ENCODE measurements at places on chromosomes 11 and 22.

- DNase-seq = peak; percentile 45
Observed at GRCh38 chr11:9091044-9091922, at the start of gene SCUBE2. Gene SCUBE2 (minus strand): TSS chr11:9091599. CDS start chr11:9091528, 71 bp downstream.

DNA sequence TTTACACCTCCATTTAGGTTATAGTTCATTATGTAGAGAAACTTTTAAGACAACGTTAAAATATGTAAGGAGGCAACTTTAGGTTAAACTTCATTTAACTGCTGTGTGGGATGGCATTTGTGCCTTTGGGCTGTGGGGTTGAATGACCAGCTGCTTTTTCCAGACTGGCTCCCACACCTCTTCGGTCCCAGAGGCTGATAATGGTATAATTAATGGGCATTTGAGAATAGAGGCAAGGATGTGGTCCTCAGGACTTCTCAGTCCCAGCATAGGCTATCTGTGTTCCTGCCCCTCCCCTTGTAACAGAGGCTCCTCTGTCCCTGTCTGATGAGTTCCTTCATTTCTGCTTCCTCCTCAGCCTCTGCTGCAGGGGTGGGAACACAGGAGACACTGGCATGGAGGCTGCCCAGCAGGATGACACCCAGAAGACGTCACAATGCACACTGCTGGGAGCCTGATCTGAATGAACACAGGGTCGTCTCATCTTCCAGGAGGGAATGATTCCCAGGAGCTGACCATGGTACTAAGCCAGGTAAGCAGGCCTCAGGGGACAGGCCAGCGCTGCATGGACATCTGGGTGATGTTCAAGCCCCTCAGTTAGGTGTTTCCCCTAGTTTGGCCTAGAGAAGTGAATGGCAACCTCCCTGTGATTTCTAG lies 17.1 kb upstream of the GNAZ start:
- no peak for DNase-seq

- no peak for DNase-seq
Observed at GRCh38 chr11:35735411-35735810, 72.8 kb downstream of the TRIM44 start.

DNA sequence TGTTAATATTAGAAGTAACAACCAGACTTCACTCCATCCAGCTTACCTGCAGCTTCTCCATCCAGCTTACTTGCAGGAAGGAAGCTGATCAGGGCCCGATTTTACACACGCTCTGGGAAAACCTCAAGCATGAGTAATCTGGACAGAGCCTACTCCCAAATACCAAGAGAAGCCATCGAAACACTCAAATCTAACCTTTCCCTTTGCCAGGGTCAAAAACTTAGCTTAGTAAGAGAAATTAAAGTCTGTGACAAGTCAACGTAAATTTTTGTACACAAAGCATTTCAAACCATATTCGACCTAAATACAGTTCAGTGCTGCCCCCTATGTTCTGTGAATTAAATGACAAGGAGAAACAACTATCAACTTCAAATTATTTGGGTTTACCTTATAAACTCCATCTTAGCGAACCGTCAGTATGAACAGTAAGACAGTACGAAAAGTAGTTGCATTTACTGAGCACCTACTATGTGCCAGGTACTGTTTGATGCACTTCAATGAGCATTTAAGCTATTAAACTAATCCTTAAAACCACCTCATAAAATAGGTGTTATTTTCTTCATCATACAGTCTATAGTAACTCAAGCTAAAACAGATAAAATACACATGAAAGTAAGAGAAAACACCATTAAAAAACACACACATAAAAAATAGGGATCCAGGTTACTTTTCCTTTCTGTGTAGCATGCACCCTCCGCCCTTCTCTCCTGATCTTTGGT lies 36.9 kb downstream of the ARFGAP3 start:
- DNase-seq = peak; percentile 61

DNA sequence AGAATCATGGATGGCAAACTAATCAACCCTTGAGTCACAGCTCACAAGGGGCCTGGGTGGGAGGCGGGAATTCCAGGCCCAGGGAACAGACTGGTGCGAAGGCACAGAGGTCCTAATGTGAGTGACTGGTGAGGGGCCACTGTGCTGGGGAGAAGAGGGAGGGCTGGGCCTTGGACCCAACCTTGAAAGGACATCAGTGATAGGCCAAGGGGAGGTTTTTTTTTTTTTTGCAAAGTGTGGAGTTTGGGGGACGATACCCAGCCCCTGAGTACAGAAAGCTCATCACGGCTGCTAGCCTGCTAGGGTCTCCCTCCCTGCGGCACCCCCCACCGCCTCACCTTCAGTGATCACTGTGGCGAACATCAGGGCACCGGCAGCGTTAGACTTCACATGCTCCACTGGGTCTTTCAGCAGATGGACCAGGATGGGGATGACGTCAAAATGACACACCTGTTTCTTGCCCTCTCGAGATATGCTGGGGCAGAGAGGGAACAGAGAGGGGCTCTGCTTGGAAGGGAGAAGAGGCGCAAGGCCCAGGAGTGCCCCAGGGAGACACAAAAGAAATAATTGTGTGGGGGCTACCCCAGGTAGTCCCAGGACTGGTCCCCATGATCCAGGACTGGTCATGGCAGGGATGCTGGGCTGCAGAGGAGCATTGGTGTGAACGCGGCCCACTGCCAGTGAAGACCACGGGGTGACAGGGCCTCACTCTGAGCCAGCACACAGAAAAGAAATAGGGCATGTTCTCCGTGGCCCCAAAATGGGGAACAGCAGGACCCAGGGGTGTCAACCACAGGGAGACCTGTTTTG lies 8.6 kb upstream of the GNAZ start:
- DNase-seq = no peak

GRCh38 chr22:46297151-46297812 lies 612 bp downstream of the GTSE1 start:
- peak; percentile 30 for DNase-seq

DNA sequence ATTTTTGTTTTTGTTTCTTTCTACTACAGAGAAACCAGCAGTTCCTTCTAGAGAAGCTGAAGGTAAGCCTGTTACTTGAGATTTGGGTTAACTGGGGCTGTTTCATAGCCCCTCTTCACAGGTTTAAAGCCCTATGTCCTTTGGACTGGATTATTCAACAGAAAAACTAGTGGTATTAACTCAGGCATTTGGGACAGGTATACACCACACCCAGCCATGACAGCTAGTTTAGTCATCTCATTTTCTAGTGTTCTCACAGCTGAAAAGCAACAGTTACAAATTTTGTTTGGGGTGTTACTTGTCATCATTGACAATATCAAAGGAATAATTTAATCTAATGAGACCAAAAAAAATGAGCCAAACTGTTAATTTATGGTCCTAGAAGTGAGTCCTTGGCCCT lies 14.0 kb downstream of the LAYN start:
- DNase-seq = no peak

- no peak for DNase-seq
Observed at GRCh38 chr11:45507916-45508315, 157.5 kb downstream of the CHST1 start.

DNA sequence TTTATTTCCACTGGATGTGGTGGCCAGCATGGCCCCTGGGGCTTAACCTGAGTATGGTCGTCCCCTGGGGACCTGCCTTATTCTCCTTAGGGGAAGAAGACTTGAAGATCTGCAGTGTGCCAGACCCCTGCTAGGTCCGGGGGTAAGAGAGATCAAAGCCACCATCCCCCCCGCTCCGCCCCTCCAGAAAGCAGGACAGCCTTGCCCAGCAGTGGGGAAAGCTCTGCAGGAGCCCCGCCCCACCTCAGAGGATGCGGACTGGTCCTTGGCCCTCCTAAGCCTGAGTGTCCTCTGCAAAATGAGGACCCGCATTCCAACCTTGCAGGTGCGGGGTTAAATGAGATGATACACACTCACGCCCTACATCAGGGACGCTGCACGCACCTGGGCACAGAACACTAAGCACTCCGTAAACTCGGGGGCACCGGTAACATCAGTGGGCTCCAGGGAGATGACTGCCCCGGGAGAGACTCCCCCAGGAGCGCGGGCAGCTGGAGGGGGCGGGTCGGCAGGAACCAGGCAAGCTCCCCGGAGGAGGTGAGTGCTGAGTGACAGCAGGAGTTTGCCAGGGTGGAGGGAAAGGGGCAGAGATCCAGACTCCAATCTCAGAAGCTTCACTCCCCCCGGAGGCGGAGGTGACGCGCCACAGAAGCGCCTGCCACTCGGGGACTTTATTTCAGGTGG lies 564 bp upstream of the ANO1 start:
- no peak for DNase-seq

DNA sequence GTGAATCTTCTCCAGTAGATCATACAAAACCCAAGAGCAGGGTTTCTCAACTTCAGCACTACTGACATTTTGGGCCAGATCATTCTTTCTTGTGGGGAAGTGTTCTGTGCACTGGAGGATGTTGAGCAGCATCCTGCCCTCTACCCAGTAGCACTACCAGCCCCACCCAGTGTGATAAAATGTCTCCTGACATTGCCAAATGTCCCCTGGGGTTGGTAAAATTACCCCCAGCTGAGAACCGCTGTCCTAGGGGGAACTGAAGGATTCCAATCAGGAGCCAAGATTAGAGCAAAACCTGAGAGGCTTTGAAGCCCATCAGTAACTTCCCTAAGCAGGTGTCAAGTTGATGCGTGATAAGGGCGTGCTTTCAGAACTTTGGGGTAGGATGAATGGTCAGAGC lies 61.4 kb upstream of the YWHAH start:
- no peak for DNase-seq

DNA sequence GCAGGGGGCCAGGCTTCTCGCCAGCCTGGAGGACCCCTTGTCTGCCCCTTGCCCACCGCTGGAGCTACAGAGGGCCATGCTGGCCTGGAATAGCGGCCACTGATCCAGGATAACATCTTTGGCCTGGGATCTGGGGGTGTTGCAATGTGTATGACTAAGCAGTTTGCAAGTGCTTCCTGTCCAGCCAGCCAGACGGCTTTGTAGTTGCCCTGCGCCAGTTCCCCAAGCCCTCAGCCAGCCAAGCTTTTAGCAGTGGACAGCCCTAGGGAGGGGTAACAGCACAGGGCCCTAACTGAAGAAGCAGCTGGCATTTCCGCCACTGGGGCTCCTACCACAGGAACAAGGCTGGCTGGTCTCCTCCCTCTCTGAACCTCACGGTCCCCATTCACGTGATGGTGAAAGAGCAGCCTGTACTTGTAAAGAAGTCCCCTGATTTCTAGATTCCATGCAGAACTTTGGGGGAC lies 32.1 kb downstream of the UQCR10 start:
- DNase-seq = peak; percentile 98

DNA sequence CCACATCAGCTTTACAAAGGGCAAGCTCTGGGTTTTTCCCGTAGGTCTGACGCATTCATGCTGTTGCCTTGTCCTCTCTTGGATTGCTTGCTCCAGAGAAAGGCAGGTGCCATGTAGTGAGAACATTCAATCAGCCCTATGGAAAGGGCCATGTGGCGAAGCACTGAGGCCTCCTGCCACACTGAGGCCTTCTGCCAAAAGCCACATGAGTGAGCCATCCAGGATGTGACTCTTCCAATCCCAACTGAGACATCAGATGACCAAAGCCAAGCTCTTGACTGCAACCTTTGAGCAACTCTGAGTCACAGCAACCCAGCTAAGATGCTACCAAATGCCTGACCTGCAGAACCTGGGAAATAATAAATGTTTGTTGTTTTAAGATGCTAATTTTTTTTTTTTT lies 9.0 kb upstream of the PANX3 start:
- peak; percentile 59 for DNase-seq

- DNase-seq = no peak
Observed at GRCh38 chr22:29060251-29060869, 1.3 kb downstream of the C22orf31 start.

GRCh38 chr11:10779086-10779485 lies 28.0 kb downstream of the CTR9 start:
- DNase-seq = no peak

DNA sequence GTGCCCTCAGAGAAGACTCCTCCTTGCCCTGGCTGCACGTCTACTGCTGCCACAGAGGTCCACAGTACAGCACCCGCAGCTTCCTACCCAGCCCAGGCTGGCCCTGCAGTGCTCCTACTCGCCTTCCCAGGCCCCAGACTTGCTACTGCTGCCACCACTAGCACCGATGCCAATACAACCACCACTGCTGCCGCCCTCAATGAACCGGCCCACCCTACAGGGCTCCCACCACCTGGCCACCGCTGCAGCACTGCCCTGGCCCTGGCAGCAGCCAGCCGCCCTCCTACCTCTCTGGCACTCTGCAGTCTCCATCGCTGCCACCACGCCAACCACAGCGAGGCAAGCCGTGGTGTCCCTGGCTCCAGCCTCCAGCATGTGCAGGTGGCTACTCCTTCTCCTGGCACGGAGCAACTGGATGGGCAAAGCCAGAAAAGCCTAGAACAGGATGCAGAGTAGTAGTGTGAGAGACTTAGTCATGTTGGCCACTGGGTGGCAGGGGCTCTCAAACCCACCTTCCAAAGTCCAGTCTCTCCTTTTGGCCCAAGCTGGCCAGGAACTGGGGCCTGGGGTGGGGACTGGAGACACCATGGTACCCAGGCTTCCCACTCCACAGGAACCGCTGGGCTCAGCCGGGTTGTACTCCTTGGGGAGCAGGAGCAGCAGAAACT lies 39.4 kb downstream of the C22orf42 start:
- no peak for DNase-seq

DNA sequence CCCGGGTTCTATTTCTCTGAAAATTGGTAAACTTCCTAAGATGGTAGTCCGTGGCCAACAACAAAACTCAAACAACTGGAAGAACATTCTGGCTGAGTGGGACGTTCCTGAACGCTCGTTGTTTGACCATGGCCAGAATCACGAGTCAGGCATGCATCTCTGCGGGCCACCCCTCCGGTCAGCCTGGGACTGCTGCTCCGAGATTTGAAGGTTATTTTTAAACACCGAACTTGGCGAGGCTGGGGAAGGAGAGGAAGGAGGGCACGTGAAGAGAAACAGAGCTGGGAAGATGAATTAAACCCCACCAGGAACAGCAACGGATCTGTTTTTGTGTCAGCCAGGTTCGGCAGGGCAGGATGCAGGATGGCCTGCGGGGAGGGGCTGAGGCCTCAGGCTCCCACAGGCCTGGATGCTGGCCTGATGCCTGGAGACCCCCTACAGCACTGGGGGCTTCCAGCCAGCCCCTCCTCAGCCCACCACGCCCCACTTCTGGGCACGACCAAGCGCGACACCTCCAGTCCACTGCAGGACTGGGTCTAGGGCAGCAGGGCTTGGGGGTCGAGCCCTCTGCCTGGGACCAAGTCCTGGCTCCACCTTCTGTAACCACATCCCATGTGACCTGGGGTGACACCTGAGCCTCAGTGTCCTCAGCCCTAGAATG lies 5.1 kb downstream of the SHISAL1 start:
- DNase-seq = no peak

DNA sequence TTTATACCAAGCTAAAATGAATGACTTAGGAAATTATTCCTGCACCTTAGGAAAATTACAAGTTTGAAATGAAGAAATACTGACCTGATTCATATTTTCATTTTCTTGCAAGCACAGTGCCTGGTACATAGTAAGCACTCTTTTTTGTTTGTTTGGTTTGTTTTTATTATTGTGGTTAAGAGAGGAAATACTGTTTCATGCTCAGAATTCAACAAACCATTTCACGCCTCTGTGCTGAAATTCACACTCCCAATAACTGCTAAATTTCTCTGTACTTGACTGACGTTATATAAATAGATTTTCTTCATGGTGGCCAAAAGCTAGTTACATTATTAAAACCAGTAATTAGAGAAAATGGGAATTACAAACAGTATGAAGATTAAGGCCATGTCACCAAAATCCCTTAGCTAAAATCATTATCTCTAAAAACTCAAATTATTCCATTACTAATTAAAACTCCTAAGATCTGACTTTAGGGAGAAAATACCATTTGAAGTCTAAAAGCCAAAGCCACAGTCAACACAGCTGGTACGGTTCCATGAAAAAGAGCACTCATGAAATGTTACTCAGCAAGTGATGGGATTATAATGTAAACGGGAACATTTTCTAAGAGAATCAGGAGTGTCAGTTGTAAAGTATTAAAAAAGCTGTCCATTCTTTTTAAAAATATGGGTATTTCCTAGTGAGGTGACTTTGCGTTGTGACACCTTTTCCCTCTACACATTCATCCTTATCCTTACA lies 77.8 kb upstream of the DDI1 start:
- no peak for DNase-seq
